ENCODE measurements at places on chromosomes 3 and 15.

DNA sequence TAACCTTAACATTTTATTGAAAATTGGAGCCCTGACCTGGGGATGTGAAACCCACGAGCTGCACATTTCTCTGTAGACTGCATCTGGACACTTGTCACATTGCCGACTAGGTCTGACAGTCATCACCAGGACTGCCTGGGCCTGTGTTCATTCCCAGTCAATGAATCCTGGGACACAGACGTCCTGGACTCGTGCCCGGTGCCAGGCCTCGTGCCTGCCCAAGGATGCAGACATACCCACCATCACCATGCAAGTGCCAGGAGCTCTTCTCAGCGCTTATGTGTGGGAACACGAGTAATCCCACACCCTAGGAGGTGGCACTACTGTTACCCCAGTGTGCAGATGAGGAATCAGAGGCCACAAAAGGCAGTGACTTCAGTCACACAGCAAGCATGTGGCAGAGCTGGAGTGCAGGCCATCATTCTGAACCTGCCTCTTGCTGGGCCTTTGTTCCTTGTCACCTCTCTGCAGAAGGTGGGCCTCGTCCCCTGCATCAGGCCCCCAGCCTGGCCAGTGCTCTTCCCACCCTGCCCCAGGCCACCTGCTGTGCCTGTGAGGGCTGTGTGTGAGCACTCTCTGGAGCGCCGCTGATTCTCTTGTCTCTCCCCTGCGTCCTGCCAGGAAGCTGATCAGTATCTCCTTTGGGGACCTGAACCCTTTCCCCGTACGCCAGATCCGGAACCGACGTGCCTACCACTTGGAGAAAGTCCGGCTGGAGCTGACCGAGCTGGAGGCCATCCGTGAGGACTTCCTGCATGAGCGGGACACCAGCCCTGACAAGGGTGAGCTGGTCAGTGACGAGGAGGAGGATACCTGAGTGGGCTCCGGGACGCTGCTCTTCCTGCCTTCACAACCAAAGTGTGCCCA lies 58.5 kb downstream of the ADAMTS7 start:
- DNase-seq = no peak

GRCh38 chr15:52567871-52568600 lies 794 bp downstream of the ARPP19 start:
- peak; percentile 55 for DNase-seq

DNA sequence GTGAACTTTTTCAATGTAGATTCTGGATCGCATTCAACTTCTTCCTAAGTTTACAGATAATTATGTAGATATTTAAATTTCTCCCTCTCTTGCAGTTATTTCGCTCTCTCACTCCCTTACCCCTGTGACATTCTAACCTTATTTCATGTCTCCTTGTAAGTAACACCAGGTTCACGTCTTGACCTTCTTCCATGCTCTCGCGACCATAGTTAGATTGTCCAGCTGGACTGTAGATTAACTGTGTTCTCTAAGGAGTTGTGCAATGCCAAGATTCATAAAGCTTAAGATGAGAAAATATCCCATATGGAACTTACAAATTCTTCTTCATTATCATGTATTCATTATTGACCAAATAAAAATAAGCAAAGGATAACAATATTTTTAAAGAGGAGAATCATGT lies 430.5 kb downstream of the GABRG3 start:
- no peak for DNase-seq

DNA sequence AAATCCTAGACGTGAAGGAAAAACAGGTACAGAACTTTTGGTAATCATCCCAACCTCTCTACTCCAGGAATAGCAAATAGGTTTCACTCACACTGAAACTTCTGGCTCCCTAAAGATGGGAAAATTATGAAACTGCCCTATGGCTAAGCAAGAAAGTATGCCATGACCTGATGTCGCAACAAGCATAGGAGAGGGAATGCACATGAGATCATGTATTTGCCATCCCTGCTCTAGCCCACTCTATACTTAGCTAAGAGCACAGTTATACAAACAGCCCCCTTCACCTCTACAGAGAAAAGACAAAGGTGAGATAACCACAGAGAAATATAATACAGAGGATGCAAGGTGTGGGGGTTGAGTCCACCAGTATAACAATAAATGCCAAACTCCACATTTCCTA lies 102.7 kb downstream of the TBC1D5 start:
- no peak for DNase-seq

DNA sequence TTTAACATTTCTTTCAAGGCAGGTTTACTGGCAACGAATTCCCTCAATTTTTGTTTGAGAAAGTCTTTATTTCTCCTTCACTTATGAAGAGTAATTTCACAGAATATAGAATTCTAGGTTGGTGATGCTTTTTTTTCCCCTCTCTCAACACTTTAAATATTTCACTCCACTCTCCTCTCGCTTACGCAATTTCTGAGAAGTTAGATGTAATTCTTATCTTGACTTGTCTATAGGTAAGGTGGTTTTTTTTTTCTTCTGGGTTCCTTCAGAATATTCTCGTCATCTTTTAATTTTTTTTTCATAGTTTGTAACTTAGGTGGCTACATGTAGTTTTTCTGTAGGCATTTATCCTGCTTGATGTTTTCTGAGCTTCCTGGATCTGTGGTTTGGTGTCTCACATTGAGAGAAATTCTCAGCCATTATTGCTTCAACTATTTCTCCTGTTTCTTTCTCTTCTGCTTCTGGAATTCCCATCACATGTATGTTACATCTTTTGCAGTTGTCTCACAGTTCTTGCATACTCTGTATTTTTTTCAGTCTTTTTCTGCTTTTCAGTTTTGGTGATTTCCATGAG lies 189.4 kb upstream of the GOLGA6L4 start:
- DNase-seq = no peak

GRCh38 chr3:62187022-62187431 lies 186.3 kb downstream of the FEZF2 start:
- no peak for DNase-seq

DNA sequence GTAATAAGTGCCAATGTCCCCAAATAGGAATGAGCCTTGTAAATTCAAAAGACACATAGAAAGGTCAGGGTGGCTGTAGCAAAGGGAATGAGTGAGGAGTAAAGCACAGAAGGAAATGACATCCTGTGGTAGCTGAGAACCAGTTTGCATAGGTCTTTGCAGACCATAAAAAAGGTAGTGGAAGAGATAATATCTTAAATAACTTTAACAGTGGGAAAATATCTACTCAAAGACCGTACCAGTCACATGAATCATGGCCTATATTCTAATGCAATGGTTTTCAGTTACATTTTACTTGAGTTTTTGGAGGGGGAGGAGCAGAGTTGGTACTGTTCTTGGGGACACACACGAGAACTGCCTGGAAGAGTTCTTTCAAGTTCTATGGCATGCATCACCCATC lies 297.3 kb upstream of the ADAMTS9 start:
- no peak for DNase-seq

DNA sequence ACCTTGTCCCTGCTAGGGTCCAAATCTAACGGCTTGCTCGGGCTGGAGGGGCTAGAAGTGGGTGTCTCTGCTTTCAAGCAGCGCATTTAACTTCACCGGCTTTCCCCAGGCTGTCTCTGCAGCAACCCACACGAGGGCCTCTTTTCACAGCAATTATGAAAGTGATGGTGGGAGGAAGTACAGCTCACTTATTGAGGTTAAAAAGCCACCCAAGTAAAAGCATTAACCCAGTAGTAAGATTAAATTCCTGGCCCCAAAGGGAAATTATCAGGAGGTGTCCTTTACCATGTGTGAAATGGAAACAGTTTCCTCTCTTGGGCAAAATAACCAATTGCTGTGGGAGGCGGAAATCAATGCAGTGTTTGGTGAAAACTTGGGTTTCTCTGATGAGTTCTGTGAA lies 41.1 kb downstream of the NGRN start:
- no peak for DNase-seq

- no peak for DNase-seq
Observed at GRCh38 chr3:134804508-134805480, 9.7 kb downstream of the EPHB1 start.

GRCh38 chr3:193052354-193053045 lies 134.8 kb upstream of the MB21D2 start:
- no peak for DNase-seq

GRCh38 chr15:58471348-58471747 lies 39.6 kb downstream of the LIPC start:
- DNase-seq = no peak

DNA sequence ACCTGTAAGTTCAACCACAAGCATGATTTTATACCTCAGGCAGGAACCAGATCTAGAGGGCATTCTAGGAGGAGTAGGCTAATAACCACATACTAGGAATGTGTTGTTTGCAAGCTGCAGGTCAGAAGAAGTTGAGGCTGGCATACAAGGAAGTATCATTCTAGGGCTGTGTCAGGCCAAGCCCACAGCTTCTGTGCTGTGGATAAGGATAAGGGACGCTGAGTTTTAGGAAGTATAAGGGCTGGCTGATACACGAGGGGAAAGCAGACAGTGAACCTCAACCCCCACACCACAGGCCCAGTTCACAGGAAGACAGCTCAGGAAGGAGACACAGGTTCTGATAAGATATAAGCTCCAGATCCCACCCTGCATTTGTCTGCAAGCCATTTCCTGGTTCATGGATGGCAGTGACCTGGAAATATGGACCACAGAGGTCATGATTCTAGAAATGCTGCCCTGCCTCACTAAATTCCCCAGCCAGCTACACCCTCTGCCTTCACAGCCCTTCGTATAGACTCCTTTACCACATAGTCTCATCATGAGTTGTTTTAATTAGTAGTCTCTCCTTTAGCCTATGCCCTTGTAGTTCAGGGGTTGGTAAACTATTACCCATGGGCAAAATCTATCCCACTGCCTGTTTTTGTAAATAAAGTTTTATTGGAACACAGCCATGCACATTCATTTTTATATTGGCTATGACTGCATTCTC lies 260.7 kb downstream of the OPA1 start:
- no peak for DNase-seq

- DNase-seq = no peak
Observed at GRCh38 chr3:53259427-53260259, 3.8 kb upstream of the TKT start.

DNA sequence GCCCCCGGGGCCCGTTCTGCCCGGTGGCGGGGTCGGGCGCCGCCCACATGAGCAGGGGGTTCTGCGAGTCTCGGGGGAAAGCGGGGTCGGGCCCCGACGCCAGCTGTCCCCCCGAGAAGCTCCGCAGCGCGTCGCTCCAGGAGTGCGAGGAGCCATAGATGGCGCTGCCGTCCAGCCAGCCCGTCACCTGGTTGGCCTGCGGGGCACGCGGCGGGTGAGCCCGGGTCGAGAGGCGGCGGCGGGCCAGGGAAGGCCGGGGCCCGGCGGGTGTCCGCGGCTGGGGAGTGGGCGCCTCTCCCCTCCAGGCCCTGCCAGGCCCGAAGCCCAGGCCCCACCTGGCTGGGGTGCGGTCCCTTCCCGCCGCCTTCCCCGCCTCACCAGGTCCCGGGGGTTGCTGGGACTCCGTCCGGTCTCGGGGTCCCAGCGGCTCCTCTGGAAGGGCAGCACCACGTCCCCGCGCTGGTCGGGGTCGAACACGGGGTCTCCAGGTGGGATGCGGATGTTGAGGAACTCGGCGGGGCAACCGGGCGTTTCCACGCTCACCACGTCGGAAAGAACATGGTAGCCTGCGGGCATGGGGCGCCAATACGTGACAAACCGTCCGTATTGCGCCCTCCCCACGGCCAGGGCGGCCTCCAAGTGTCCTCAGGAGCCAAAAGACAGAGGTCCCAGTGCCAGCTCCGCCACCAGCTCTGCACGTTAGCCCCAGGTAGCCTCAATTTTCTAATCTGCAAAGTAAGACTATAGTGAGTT lies 2.4 kb downstream of the DUOX2 start:
- no peak for DNase-seq

DNA sequence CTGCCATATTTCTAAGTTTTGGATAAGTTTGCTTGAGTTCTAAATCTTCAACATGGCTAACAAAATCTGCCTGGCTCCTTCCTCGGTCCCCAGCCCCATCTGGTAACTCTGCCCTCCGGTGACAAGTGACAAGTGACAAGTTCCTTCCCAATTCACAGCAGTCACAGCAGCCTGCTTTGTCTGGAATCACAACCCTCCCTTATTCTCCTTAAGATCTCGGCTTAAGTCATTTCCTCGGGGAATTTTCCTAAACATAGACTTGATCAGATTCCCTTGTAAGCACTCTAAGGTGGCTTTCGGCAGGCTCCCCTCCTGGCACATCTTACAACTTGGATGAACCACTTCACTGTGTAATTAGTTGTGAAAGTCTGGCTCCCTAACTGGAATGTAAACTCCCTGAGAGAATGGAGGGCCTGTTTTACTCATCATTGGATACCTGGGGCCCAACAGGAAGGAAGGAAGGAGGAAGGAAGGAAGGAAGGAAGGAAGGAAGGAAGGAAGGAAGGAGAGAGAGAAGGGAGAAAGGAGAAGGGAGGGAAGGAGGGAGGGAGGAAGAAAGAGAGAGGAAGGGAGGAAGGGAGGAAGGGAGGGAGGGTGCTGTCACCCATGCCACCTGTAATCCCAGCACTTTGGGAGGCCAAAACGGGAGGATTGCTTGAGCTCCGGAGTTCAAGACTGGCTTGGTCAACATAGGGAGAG lies 126.4 kb downstream of the SHQ1 start:
- DNase-seq = no peak

DNA sequence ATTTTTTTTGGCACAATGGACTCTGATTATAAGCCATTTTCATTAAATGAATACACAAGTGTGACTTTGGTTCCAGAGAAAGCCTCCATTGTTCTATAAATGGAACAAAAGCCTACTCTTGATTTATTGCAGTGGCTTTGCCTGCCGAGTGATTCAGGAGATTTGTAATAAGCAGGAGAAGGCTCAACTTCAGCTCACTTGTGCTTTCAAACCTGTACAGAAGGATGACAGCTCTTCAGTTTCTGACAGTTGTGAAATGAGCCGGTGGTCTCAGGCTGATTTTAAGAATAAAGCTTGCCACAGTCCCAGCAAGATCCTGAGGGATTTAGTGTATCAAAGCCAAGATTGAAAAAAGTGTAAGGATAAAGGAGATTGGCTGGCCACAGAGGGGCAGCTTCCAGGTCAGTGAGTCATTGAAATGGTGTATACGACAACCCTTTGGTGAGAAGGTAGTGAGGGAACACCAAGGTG lies 438.8 kb upstream of the TGFBR2 start:
- no peak for DNase-seq

DNA sequence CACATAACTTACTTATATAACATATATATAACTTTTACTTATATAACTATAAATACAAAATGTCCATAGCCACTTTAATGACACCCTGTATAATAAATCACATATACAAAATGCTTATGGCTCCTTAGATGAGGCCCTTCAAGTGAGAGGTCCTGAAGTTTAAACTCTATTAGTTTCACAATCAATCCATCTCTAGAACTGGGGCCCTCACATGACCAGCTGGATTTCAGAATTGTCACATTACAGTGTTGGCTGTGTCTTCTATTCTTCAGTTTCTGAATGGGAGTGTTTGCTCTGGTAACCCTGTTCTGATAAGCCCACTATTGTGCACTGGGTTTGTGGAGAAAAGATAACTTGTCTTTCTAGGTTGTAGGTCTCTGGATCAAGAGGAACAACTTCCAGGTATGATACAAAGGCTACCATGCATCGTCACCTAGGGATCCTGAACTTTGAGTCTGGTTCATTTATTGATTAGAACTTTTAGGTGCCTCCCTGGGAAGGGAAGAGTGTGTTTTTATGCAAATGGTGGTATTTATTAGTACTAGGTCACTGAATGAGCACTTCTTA lies 107.9 kb downstream of the DNAH12 start:
- DNase-seq = no peak

GRCh38 chr3:136955813-136956212 lies 2.0 kb upstream of the IL20RB start:
- no peak for DNase-seq

- no peak for DNase-seq
Observed at GRCh38 chr3:61855211-61855610, 293.8 kb downstream of the PTPRG start.

- peak; percentile 16 for DNase-seq
Observed at GRCh38 chr3:38022301-38022700, 7.1 kb downstream of the PLCD1 start.

All from activated T-cell treated with anti-CD3 and anti-CD28 coated beads, Interleukin-2, amount 50 U/mL, for 1 hour (primary cell).